ENCODE measurements at places on chromosomes 12 and 14.

DNA sequence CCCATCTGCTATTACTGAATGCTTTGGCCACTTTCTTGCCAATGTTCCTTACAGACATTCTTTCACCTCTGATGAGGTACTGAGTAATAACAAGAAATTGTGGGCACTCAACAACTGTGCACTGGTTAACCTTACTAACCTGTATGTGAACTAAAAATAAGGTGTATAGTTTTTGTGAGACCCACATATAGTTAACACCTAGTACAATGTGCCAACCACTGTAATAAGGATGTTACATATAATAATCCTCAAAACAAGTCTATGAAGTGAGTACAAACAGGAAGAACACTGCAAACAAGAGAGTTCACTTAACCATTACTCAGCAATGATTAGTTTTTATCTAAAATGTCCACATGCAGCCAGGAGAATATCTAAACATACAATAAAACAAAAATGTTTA, 4.5 kb downstream of the DDHD1 start:
- no peak for DNase-seq

GRCh38 chr14:93375673-93376156, 28.7 kb downstream of the COX8C start:
- DNase-seq = no peak

- DNase-seq = no peak
These were observed 362.6 kb downstream of the AEBP2 start for GRCh38 chr12:19801941-19802340.

DNA sequence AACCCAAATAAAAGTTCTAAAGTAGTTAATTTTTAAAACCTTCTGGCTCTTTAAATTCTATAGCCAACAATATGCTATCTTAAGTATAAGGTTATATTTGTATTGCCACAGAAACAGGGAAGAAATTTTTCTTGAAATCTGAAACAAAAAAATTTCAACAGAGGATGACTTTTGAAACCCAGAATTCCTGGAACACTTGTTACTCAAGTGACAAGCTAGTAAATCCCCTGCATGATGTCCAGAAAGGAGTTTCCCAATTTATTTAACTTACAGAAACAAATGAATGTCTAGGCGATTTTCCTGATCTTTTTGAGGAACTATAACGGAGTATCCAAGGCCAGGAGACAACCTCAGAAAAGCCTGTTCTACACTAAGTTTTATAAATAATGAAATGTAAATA, 69.6 kb downstream of the SLC41A2 start:
- no peak for DNase-seq

DNA sequence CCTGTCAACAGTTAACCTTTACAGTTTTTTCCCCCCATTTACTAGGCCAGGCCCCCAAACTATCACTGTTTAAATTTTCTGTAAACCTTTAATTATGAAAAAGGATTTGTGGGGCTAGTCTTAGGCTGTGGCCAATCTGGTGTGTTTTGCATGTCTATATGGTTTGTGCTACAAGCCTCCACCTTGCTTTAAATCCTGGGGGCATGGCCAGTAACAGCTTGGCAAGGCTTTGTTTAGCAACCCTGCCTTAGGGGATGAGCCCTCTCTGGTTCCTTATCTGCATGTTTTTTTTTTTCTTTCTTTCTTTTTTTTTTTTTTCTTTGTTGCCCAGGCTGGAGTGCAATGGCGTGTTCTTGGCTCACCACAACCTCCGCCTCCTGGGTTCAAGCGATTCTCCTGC, 102.7 kb downstream of the KCNMB4 start:
- DNase-seq = no peak
